A172 (cell line): ENCODE measurements at places on chromosomes 12 and 14.

GRCh38 chr12:106425061-106425702, 67.6 kb downstream of the POLR3B start:
- peak; percentile 28 for DNase-seq

GRCh38 chr12:29754235-29755189, 29.2 kb downstream of the TMTC1 start:
- DNase-seq, result peak; percentile 46

GRCh38 chr12:4794491-4794890, 74.3 kb downstream of the GALNT8 start:
- DNase-seq, result no peak

DNA sequence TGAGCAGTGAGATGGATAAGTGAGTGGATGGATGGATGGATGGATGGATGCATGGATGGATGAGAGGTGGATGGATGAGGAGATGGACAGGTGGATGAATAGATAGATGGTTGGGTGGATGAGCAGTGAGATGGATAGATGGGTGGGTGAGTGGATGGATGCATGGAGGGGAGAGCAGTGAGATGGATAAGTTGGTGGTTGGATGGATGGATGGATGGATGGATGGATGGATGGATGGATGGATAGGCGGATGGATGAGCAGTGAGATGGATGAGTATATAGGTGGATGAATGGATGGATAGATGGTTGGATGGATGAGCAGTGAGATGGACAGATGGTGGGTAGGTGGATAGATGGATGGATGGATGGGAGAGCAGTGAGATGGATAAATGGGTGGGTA, 30.6 kb downstream of the LRRC74A start:
- no peak for DNase-seq

GRCh38 chr12:18798535-18799361, 60.8 kb downstream of the CAPZA3 start:
- DNase-seq, result no peak

- DNase-seq, result no peak
Observed at GRCh38 chr14:95267306-95267705, 52.4 kb downstream of the CLMN start.

- no peak for DNase-seq
Observed at GRCh38 chr12:96687719-96688118, 198.3 kb downstream of the CFAP54 start.

DNA sequence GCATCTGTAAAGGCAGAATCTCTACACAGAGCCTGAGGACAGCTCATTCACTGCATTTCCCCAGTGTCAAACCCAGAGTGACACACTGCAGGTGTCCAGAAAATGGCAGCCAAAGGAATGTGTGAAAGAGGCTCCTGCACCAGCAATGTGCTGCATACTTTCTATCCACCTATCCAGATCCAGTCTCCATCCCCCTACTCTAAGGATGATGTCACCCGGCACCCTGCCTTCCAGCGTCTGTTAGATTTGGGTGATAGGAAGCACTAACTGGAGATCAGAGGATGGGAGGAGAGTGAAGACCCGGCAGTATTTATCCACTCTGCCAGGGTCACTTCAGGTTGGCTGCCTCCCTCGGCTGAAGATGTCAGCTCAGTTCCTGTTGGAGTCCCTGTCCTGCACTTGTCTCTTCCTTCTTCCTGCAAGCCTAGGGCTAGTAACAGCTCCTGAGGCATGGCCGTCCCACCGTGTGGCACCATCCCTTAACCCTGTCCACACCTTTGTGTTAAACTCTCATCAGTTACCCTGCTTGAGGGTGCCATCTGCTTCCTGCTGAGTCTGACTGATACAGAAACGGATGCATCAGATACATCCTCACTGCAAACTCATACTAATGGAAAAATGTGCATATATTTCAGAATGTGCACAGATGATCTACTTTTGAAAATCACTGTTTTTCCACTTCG, 13.0 kb upstream of the GPR68 start:
- peak; percentile 17 for DNase-seq

- no peak for DNase-seq
Observed at GRCh38 chr12:123741937-123742572, 20.0 kb upstream of the DNAH10 start.

- peak; percentile 40 for DNase-seq
Observed at GRCh38 chr12:71958056-71958455, 19.4 kb downstream of the TPH2 start.

- peak; percentile 6 for DNase-seq
Observed at GRCh38 chr14:91858536-91859275, 8.6 kb downstream of the TC2N start.

GRCh38 chr12:101738920-101739665, at the start of gene SYCP3:
SYCP3 (minus strand) TSS chr12:101739462; CDS start chr12:101737935, 1,527 bp downstream.
- DNase-seq, result no peak

GRCh38 chr14:19878029-19878642, 3.2 kb downstream of the OR4K2 start:
- peak; percentile 1 for DNase-seq

GRCh38 chr12:88185988-88186387, 43.9 kb downstream of the TMTC3 start:
- DNase-seq, result peak; percentile 58

GRCh38 chr14:96275177-96276112, 19.4 kb downstream of the BDKRB1 start:
- DNase-seq, result peak; percentile 35

- no peak for DNase-seq
Observed at GRCh38 chr12:64670019-64670418, 59.7 kb downstream of the RASSF3 start.

DNA sequence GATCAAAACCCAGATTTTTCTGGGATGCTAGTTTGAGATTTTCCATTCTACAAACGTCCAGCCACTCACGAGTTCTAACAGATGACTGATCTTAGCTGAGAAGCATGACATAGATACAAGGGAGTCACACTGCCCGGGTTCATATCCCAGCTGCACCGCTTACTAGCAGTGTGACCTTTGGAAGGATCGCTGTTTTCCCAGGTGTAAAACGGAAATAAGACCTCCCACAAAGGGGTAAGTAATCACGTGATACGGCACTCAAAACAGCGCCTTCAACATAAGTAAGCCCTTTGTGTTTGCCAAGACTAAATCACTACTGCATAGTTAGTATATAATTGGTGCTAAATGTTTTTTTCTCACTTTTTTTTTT, 624 bp upstream of the PWP1 start:
- peak; percentile 17 for DNase-seq
